Effector memory CD4-positive, alpha-beta T cell (primary cell): ENCODE measurements at places on chromosomes 4 and X.

GRCh38 chrX:34918856-34919255, 23.7 kb upstream of the FAM47B start:
- no peak for DNase-seq

GRCh38 chr4:158822348-158822747, 53.5 kb downstream of the FNIP2 start:
- DNase-seq = no peak

DNA sequence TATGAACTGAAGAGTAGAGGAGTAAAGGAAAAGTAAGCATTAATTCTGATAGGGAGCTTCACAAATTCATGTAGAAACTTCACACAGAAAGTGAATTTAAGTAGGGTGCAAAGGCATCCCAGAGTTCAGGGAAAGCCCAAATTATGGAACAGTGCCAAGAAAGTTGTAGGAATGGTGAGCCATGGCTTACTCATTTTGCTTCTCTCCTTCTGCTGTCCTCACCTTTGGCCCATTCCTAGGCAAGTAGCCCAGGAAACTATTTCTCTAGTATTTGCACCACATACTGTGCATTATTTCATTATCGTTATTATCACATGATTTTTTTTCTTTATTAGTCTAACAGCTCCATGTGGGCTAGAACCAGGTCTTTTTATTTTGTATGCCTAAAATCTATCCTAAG, 34.9 kb upstream of the IL1RAPL1 start:
- no peak for DNase-seq

GRCh38 chr4:19944251-19944650, 307.5 kb upstream of the SLIT2 start:
- DNase-seq = no peak

- DNase-seq = no peak
These were observed 377.9 kb upstream of the EMCN start for GRCh38 chr4:100895556-100896197.

DNA sequence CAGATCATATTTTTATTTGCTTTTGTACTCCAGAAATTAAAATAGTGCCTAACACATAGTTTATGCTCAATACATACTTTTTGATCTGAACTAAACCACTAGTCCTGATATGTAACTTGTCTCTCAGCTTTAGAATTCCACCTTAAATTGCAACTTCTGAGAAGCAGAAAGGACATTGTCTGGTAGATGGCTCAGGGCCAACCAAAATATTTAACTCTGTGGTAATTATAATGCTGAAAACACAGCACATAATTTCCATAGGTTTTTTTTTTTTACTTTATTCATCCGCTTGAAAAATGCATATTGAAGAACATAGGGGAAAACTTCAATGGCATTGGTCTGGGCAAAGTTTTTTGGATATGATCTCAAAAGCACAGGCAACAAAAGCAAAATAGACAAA, 59.3 kb downstream of the AREG start:
- DNase-seq = no peak

DNA sequence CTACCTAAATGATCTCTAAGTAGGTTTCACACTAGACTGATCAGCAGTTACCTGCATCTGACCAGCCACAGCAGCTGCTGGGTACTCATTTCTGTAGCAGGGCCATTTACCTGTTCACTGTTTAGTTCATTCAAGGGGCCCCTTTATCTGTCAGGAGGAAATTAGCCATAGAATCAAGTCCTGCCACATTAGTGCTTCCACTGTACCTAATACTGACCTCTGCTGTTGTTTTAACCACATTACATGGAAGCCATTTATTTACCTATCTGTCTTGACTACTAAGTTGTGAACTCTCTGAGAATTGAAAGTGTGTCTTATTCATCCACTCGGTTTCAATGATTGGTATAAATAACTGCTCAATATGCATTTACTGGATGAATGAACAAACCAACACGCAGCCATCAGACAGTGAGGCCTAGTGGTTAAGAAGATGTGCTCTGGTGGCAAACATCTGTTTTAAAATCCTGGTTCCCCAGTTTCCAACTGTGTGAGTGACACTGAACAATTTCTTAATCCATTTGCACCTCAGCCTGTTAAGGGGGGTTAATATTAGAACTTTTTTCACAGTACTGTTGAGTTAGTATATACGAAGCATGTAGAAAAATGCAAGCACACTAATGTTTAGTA, 30.0 kb upstream of the ANXA5 start:
- no peak for DNase-seq

DNA sequence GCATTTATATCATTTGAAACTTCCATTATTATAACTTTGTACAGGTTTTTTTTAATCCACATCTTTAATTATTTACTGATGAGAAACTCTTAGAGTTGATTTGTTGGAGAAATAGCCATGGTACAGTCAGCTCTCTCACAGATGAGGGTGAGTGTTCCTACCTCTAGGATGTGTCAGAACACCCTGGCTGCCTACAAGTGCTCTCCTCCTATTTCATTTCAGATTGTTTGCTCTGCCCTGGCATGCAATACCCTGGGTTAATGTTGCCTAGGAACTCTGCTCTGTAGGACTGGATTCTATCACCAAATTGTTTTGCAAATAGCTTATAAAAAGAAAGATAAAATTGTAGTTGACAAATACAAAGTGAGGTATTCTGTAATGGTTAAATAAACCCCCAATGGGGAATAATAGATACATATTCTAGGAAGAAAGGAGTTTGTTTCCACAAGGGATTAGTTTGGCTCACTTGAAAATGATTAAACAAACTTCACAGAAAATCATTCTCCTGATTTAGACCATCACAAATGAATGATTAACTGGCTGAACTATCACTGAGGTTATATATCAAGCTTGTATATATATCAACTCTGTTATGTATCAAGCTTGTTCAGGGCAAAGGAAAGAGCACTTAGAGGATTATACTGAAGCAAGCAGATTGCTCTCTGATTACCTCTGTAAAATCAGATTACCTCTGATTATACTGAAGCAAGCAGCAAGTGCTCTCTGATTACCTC, 150.0 kb downstream of the PDE5A start:
- no peak for DNase-seq

- no peak for DNase-seq
These were observed 433.6 kb downstream of the ZIC3 start for GRCh38 chrX:137999552-137999951.

DNA sequence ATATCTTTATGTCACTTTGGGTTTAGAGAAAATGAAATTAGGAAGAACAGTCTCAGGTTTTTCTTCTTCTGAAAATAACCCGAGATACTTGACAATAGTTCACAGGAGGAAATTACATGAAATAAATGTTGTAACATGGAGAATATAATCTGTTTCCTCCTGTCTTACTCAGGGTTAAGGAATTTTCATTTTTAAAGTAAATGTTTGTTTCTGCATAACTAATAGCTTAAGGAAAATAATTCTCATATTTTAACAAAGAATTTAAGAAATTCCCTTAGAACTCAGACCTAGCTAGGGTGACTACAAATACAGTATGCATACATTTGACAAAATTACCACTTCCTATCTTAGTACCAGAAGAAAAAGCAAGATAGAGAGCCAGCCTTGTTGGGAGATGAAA, 17.2 kb upstream of the SPRY1 start:
- DNase-seq = no peak

- DNase-seq = no peak
These were observed 62.3 kb upstream of the TLL1 start for GRCh38 chr4:165810726-165811125.

DNA sequence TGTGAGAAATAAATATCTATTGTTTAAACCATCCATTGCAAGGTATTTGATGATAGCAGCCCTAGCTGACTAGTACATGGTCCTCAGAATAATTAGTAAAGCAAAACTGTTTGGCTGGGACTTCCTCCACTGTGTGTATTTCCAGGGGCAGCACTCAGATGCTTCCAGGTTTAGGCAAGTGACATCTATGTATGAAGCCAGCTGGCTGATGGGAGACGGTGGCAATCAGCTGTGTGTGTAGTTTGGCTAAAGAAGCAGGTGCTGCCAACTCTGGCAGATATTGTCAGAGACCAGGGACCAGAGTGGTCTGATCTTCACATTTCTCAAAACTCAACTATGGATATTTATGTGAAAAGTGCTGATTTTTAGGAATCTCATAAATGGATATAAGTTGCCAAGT, 19.1 kb downstream of the HS3ST1 start:
- no peak for DNase-seq

DNA sequence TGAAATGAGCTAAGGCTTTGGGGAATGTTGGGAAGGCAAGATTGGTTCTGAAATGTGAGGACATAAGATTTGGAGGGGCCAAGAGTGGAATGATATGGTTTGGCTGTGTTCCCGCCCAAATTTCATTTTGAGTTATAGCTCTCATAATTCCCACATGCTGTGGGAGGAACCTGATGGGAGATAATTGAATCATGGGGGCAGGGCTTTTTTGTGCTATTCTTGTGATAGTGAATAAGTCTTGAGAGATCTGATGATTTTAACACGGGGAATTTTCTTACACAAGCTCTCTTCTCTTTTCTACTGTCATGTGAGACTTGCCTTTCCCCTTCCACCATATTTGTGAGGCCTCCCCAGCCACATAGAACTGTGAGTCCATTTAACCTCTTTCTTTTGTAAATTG, 157.6 kb upstream of the C1QTNF7 start:
- no peak for DNase-seq

- DNase-seq = no peak
These were observed 2.9 kb downstream of the LRPAP1 start for GRCh38 chr4:3529363-3529762.

- DNase-seq = no peak
These were observed 32.8 kb downstream of the MGARP start for GRCh38 chr4:139247241-139247640.

- DNase-seq = no peak
These were observed 11.9 kb upstream of the ADH7 start for GRCh38 chr4:99447079-99447478.

- DNase-seq = no peak
These were observed 832.4 kb downstream of the PCDH18 start for GRCh38 chr4:136699905-136700304.

GRCh38 chr4:38611676-38612075, 52.3 kb upstream of the KLF3 start:
- no peak for DNase-seq

GRCh38 chr4:41329361-41329760, 72.6 kb downstream of the UCHL1 start:
- no peak for DNase-seq

DNA sequence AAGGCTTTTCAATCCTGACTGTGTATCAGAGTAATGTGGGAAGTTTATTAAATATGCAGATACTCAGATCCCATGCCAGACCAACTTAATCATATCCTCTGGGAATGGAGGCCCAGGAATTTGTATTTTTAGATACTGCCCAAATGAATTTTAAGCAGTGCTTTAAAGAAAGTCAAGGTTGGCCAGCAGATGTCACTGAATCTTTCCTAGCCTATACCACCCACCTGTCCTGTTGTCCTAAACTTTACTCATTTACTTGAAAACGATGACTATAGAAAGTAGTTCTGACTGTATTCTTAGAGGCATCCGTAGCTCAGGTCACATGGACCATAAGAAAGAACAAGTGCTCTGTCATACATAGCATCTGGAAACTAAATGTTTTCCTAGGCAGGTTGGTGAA, 79.9 kb downstream of the AMOT start:
- DNase-seq = no peak

DNA sequence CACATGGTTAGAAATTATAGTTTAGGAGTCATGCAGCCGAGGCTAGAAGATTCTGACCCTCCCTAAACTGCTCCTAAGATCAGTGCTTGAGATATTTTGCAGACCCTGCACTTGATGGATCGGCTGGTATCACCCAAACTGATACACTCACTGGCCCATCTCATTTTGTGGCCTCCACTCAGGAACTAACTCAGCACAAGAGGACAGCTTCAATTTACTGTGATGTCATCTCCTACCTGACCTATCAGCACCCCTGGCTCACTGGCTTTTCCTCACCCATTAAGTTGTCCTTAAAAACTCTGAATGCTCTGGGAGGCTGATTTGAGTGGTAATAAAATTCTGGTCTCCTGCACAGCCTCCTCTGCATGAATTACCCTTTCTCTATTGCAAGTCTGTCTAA, 450.9 kb downstream of the PCDH10 start:
- no peak for DNase-seq

- DNase-seq = no peak
These were observed 313.7 kb downstream of the ARHGAP24 start for GRCh38 chr4:85788604-85789003.

GRCh38 chr4:108483079-108483478, 137.3 kb upstream of the RPL34 start:
- DNase-seq = no peak

DNA sequence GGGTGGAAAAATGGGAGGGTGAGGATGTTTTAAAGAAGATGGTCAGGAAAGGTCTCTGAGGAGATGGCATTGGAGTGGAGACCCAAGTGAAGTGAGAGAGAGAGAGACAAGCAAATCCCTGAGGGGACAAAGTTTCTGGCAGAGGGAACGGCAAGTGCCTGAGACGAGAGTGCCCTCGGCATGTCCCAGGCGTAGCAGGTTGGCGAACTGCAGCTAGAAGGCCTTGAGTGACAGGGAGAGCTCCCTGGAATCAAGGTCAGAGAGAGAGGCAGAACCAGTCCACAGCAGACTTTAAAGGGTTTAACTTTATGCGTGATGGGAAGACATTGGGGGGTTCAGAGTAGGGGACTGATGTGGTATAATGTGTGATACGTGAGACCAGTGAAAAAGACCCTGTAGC, 150.2 kb upstream of the HAND2 start:
- DNase-seq = no peak

DNA sequence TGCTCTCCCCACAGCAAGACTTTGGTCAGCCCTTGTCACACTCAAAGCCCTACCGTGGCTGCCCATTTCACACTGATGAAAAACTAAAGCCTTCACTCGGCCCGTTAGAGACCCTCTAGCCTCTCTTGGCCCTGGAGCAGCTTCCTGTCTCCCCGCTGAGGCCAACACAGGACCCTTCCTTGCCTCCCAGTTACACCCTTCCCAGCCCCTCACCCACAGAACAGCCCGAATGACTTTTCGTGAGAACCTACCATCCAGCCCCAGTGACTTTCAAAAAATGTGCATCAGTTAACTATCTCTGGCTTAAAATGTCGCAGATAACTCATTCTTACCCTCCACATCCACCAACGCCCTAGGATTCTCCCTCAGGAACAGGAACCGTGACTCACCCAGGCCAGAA, 756 bp upstream of the TAF9B start:
- no peak for DNase-seq
